Fibroblast of skin of right biceps (primary cell): ENCODE measurements at places on chromosomes 6 and 20.

GRCh38 chr20:51536116-51537069 is 6.1 kb downstream of the NFATC2 start:
- DNase-seq = no peak

DNA sequence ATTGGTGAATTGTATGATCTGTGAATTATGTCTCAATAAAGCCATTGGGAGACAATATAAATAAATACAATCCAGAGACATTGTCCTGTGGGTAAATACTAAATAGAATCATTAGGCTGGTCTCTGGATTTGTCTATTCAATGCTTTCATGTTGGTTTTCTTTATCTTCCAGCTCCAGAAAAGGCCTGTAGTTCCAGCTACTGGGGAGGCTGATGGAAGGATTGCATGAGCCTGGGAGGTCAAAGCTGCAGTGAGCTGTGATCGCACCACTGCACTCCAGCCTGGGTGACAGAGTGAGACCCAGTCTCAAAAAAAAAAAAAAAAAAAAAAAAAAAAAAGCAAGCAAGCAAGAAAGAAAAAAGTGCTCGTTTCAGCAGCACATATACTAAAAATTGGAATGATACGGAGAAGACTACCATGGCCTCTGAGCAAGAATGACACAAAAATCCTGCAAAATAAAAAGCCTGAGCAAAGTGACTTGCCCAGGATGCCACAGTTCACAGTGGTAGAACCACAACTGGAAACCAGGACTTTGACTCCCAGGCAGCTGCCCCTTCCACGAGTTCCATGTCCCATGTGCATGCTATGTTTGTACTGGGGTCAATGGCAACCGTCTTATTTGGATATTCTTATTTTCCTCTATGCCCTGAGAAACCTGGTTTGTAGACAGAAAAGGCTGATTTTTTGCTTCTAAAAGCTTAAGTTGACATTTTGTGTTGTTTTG is 33.6 kb upstream of the GMPR start:
- no peak for DNase-seq

GRCh38 chr6:122660296-122660695 is 50.1 kb downstream of the PKIB start:
- DNase-seq = no peak

DNA sequence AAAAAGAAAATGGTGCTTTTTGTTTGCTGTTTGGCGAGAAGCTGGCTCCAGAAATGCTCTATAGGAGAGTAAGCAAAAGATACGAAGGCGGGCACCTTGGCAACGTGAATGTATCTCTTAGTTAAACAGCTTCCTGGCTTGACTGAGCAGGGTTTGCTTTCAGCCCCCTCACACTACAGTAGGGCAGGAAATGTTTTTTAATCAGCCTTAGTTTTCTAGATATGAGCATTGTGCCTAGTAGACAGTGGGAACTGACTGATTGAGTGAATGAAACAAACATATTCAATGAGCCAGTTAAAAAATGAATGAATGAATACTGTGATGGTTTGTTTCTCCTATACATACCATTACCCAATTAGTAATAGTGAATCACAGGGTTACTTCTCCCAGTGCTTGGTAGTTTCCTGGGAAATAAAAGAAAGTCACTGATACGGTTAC is 19.9 kb downstream of the CAP2 start:
- peak; percentile 76 for DNase-seq

DNA sequence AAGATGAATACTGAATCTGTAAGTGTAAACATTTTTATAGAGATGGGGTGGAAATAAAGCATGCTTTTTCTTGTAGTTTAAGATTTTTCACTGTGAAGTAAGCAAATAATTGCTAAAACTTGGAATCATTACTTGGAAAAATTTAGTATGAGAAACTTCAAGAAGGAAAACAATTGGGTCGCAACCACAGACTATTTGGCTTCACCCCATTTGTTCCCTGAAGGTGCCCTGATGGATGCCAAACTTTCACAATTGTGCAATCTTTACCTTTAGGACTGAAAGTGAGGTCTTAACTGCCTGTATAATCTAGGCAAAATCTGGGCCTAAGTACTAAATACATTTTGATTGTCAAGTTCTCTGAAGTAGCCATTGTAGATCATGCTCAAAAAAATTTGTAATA is 330.1 kb downstream of the HDGFL1 start:
- no peak for DNase-seq

DNA sequence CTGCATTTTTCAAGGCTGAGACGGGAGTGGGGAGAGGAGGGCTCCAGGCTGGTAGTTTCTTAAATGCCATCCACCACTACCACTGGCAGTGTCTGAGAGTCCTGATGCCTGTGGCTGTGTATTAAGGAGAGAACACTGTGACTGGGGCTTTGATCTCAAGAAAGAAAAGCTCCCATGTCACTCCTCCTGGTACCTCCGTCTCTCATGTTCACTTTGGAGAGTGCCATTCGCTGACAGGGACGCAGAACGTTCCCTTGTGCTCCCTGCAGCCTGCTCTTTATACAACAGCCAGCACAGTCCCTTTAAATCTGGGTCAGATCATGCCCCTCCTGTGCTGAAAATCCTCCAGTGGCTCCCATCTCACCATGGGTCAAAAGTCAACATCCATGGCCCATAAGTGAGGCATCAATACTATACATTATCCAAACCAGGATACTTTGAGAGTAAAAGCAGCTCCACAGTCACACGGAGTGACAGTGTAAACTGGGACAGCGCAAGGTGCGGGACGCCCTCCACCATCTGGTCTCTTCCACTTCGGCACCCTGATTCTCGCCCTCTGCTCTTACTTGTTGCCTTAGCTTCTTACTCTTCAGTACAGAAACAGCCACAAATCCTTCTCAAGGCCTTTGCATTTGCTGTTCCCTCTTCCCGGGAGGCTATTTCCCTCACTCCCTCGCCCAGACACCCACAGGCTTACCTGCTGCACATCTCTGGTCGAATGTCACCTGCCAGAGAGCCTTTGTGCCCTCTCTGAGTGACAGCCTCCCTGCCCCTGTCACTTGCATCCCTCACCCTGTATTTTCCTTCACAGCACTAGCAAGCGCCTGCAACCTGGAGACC is 20.0 kb downstream of the PDYN start:
- DNase-seq = no peak

- peak; percentile 85 for DNase-seq
Measured at GRCh38 chr6:3848925-3849605, at the start of gene FAM50B. FAM50B (plus strand) TSS chr6:3849373; CDS start chr6:3849812, 439 bp downstream.

GRCh38 chr6:149960488-149960887 is 3.3 kb upstream of the ULBP1 start:
- no peak for DNase-seq

DNA sequence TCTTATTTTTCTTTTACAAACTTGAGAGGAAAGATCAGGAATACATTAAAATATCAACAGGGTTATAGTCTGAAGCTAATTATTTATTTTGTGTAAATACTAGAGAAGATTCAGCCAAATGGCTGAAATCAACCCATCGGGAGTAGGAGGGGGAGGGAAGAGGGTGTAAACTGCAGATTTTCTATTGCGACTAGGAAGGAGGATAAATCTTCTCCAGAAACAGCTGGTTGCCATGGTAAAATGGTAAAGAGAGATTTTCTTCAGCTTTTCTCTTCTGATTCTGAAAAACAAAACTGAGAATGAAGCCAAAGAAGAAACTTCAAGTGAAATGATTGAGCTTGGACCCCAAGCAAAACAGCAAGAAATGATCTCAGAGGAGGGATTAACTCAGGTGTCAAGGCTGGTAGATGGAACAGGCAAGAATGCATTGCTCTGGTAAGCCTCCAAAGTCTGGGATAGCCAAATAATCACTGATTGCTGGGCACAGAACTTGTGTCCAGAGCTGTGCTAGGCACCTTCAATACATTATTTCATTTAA is 193.5 kb upstream of the SPTLC3 start:
- DNase-seq = no peak

GRCh38 chr6:68326762-68327161 is 308.3 kb upstream of the ADGRB3 start:
- no peak for DNase-seq

DNA sequence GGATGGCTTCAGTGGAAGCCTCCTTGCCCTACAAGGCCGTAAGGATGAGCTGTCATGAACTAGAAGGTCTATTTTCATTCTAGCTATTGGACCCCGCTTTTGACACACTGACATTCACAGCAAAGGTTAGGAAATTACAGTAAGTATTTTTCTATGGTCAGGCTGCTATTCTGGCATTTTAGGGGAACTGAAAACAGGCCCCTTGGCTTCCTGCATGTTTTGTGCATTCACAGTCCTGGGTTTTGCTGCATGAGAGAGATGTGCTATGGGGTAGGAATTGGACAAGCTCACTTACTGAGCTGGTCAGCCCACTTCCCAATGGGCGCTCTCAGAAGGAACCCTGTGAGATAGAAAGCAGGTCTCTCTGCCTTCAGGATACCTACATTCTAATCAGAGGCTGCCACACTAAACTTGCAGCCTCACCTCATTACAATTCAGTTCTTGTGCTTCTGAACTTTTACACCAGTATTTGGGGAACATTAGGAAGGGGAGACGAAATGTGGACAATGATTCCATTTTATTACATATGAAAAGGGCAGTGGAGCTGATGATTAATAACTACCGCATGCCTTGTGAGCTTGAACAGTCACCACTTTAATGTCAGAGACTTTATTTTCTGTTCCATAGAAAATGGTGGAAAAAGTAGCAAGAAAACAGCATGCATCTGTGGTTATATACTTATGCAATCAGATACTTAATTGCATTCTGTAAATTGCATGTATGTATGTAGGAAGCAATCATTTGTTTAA is 86.6 kb upstream of the TAB2 start:
- DNase-seq = no peak

GRCh38 chr20:41468994-41469600 is 102.5 kb upstream of the EMILIN3 start:
- DNase-seq = no peak

- no peak for DNase-seq
Measured at GRCh38 chr6:53598265-53598907, 53.5 kb upstream of the GCLC start.

GRCh38 chr6:70884074-70884983 is 72.5 kb downstream of the B3GAT2 start:
- DNase-seq = peak; percentile 46

GRCh38 chr6:108277831-108278230 is 17.0 kb upstream of the SNX3 start:
- DNase-seq = no peak

DNA sequence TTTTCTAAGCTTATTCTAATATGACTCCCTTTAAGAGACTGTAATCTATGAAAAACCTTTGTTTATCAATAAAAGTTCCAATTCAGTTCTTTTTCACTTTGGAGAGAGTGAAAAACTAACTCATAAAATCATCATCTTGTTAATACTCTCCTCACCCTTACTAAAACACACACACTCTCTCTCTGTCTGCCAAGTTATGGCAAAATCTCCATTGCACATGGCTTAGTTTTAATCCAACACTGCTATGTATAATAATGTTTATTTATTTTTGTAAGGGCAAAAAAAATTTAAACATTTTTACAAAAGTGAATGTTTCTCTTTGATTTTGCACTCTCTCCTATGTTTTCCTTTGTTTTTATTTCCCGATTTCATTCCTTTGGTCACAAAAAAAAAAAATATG is 253.2 kb downstream of the BMP7 start:
- no peak for DNase-seq

DNA sequence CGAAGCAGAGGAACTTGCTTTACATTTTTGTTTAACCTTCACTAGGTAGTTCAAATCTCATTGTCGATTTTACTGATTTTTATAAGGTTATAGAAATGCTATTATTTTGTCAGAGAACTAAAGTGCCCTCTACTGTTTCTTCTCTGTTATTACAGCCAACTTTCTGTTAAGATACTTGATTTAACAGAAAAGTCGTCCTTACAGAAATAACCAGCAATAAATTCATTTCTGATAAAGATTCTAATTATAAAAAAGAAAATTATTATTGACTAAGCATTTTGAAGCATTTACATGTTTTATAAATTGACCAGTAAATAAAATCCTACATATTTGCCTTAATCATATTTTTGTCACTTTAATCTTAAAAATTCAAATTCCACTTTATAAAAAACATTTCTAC is 60.8 kb downstream of the OGFRL1 start:
- DNase-seq = peak; percentile 38

- peak; percentile 38 for DNase-seq
Measured at GRCh38 chr20:25470045-25470444, 62.6 kb downstream of the GINS1 start.

DNA sequence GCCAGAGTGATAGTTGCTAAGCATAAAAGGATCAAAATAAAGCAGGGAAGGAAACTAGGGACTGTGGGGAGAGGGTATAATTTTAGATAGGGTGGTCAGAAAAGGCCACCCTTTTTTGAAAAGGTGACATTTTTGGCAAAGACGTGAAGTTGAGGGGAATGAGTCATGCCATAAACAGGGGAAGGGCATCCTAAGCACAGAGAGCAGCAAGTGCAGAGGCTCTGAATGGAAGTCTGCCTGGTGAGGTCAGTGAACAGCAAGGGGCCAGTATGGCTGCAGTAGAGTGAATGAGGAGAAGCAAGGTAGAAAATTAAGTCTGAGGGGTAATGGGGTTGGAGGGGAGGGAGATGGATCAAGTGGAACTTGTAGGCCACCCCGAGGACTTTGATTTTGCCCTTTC is 2.4 kb downstream of the KLC4 start:
- no peak for DNase-seq

DNA sequence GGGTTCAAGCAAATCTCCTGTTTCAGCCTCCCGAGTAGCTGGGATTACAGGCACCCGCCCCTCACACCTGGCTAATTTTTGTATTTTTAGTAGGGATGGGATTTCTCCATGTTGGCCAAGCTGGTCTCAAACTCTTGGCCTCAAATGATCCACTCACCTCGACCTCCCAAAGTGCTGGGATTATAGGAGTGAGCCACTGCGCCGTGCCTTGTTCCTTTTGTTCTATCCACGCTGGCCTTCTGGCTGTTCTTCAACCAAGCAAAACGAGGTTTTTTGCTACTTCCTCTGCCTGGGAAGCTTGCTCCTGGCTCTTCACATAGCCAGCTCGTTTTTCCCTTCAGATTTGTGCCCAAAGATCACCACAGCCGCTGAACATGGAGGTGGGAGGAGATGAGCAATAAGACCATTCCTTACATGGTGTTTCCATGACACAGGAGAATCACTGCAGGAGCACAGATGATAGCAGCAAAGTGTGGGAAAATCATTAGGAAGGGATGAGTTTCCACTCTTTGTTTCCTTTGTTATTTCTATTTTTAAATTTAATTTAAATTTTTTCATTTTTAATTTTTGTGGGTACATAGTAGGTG is 201.0 kb upstream of the ZNF217 start:
- peak; percentile 64 for DNase-seq
